Cerebellar nuclear complex (tissue), 1 donor: ENCODE measurements at places on chromosomes 3 and 15.

GRCh38 chr15:28456476-28457395 lies 76.0 kb downstream of the GOLGA8G start:
- DNase-seq: no peak

DNA sequence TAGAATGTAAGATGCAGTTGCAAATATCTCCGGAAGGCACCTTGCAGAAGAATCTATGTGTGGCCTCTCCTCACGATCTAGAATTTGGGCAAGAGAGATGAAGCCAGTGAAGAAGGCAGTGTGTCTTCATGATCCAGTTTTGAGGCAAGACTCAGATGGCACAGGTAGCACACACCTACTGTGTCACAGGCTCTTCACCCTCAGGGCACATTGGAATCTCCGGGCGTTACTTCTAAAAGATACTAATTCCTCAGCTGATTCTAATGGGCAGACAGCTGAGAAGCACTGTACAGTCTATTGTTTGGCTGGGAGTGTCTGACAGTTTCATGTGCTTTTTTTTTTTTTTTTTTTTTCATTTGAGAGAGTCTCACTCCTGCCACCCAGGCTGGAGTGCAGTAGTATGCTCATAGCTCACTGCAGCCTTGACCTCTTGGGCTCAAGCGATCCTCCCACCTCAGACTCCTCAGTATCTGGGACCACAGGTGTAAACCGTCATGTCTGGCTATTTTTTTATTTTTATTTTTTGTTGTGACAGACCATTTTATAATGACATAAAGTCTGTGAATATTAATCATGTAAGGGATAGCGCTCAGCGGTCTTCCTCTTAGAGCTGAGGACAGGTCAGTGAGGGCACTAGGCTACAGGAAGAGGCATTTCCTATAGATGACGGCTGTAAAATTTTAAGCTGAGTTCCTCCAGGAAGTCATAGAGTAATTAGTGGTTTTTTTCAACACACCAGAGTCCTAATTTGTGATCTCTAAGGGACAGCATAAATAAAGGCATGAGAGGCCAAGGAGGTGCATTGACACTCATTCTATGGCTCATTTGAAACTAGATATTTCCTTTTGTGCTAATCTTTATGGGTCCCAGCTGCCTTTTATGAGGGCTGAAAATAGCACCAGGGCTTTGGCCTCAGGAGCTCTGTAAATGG lies 4.0 kb downstream of the C3orf52 start:
- no peak for DNase-seq

DNA sequence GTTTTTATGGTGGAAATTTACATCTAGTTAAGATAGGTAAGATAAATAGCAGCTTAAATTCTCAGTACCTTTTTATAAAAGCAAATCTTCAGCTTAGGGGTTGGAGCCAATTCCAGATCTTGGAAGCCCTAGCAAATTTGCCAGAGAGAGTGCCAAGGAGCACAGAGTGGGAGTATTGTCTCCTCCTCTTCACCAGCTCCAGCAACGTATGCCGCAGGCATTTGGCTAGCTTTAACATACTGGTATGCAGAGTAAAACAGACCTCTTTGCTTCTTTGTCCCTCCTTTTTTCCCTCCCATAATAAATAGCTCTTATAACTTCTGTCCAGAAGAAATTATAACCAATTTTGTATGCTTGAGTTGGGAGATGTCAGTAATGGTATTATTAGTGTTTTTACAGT lies 140.4 kb downstream of the DIPK2A start:
- peak; percentile 47 for DNase-seq

DNA sequence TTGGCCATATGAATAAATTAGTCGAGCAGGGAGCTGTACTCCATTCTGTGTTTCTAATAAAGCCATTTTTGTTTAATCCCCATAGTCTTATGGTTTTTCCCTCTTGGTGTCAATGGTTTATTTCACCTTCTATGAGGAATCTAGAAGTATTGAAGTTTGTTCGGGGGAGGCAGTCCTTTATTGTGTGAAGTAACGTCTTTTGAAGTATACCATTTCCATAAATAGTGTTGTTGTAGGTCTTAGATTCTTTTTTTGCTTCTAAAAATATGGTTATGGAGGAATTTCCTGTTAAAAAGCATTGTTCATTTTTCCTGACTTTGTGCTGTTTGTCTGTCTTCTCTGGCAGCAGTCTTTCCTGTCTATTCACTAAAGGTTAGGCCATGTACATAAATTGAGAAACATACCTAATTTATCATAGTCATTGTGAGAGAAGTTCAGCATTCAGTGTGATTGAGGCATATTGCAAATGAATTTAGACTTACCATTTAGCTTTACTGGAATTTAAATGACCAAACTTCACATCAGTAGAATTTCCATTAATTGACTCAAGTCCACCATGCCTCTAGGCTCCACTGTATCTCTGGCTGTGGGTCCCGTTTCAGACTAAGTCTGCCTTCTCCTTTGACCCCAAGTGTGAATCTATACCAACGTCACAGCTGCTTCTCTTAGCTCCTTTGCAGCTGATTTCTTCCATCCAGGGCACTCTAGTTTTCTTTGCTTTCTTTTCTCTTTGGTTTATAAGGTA lies 37.3 kb downstream of the YEATS2 start:
- DNase-seq: no peak

- no peak for DNase-seq
Measured at GRCh38 chr3:21745966-21746365, 5.0 kb downstream of the ZNF385D start.

GRCh38 chr15:60297047-60297446 lies 100.7 kb downstream of the ANXA2 start:
- DNase-seq: no peak

DNA sequence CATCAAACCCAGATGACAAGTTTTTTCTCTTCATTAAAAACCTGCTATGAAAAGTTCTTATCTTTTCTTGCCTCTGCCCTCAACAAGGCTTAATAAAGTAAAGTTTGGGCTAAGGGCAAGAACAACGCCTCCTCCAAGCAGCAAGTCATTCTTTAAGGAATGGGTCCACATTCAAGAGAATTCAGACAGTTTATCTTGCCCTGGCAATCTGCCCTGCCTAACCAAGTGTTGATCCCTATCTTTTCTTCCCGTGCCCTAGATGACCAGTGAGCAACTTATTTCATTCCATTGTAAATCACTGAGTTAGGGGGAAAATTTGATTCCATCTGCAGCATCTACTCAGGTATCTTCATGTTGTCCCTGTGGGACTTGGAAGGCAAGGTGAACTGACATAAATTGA lies 370.3 kb upstream of the DPPA4 start:
- no peak for DNase-seq

DNA sequence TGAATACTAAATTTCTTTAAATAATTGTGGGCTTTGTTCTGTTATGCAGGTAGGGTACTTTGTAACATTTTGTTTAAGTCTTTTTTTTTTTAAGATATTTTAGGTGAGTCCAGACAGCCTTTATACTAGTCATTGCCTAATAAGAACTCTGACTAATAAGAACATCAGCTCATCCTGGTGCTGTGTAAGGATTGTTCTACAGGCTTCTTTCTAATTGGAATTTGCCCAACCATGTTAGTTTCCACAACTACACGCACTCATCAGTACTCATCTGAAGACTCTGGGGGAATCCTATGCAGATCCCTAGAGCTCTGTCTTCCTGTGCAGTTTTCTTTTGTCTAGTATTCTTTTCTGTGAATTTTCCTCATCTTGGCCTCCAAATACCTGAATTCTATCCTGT lies 741.8 kb downstream of the IGSF11 start:
- DNase-seq: no peak

- DNase-seq: no peak
Measured at GRCh38 chr3:24963762-24964625, 464.1 kb upstream of the RARB start.

- DNase-seq: no peak
Measured at GRCh38 chr15:58549013-58549784, 117.4 kb downstream of the LIPC start.

DNA sequence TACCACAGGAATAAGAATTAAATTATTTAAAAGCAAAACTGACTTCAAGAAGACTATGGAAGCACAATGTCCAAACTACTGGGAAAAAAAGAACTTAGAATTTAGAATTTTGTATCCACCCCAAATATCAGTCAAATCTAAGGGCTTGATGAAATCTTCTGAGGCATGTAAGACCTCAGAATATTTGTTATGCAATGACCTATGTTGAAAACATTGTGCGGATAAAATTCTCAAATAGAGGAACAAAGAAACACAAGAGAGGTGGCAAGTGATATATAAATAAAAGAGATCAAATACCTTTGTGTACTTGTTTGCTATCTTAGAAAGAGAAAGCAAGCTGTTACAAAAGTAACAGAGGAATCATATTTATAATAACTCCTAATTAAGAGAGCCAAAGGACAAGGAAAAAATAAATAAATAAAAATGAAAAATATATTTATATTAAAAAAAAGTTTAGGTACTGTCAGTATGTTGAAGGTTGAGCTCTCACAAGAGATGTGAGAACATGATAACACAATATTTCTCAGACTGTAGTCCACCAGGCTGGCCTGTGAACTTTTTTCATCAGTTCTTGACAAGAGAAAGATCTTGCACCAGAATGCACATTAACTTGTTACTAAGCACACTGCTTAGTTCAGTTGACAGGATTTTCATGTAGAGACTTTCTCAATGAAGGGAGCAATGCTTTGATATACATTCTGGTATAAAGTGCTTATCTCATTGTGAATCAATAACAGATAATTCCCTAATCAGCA lies 50.0 kb downstream of the CPA3 start:
- DNase-seq: no peak

DNA sequence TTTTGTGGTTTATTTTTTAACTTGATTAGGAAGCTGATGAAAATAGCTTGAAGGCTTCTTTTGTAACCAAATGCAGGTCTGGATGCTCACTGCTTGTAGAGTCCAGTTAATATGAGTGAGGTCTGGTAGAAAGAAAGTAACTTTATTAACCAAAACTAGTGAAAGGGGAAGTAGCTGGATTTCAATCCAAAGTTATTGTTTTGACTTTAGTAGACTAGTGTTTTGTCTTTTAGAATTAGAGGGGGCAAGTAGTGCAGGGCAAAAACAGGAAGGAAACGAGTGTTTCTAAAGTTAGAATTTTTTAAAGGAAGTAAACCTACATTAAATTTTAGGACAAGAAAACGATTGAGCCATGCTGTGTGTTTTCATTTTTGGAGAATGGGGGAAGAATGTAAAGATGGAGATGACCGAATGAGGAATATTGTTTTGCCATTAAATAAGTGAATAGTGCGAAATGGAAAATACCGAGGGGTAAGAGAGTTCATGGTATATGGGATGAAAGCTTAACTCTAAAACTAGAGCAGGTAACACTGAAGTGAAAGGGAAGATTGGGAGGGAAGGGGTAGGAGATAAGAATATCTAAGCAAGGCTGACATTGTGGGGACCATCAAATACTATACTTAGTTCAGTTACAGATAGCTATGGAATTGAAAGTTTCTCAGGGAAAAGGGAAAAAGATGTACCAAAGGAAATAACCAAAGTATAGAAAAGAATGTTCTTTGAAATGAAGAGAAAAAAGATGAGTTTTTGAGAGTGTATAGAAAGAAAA lies 40.0 kb downstream of the USP3 start:
- no peak for DNase-seq

GRCh38 chr3:71478568-71478967 lies 105.0 kb downstream of the FOXP1 start:
- DNase-seq: no peak

GRCh38 chr15:100710744-100711515 lies 108.5 kb downstream of the ASB7 start:
- no peak for DNase-seq

- DNase-seq: no peak
Measured at GRCh38 chr15:67784090-67784781, 41.1 kb upstream of the SKOR1 start.

DNA sequence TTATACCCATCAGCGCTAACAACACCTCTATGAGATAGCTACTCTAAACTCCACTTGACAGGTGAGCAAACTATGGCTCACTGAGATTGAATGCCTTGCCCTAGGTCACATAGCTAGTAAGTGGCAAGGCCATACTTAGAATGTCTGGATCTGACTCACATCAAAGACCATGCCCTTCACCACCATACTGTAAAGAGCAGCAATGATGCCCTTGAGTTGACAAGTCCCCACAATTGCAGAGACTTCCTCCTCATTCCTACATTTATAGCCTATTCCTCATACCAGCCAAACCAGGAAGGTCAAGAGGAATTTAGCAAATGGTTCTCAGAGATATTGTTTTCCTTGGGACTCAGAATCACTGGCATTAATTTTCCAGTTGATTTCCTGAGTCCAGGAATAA lies 157.8 kb upstream of the SNTN start:
- DNase-seq: no peak

DNA sequence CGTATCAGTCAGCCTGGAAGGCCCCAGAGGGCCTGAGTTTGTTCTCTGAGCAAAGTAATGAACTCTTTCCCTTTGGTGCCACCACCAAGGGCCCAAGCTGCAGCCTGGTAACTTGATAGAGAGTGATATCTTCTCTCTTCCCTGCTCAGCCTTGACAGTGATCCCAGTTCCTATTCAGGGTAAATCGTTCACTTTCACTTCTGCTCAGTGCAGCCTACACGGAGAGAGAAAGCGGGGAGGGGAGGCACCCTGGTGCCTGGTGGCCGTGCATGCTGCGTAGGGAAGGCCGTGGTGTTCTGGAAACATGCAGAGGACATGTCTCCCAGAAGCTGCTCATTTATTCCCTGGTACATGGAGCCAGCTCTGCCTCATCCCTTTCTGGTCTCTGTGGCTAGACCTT lies 54.9 kb downstream of the KIF9 start:
- no peak for DNase-seq

GRCh38 chr3:109152320-109152719 lies 15.8 kb downstream of the C3orf85 start:
- DNase-seq: no peak

GRCh38 chr3:73448761-73449301 lies 175.9 kb downstream of the PDZRN3 start:
- DNase-seq: no peak

DNA sequence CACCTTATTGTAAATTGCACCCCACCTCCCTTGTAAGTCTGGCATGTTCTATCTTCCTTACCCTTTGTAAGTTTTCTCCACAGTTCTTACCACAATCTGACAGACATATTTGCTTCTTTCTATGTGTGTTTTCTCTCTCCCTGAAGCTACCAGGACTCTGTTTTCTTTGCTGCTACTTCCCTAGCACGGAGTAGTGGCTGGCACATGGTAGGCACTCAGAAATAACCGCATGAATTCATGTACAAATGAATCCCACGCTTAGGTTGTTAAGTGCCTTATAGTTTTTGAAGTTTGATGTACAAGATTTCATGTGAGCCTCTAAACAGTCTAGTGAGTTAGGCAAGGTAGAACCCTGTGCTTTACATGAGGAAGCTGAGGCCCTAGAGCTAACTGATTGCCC lies 178.4 kb upstream of the CTDSPL start:
- DNase-seq: no peak

- DNase-seq: no peak
Measured at GRCh38 chr3:73432023-73432705, 192.6 kb downstream of the PDZRN3 start.

GRCh38 chr3:181530584-181530983 lies 181.1 kb upstream of the SOX2 start:
- no peak for DNase-seq

- no peak for DNase-seq
Measured at GRCh38 chr15:93048759-93049161, 40.3 kb downstream of the RGMA start.

GRCh38 chr15:67383899-67384298 lies 129.3 kb downstream of the IQCH start:
- no peak for DNase-seq
